Vagina (tissue), 2 donors: ENCODE measurements at places on chromosomes 3 and 15. TPM values are rescaled to one million over a fixed set of nuclear protein-coding genes. Genes with fewer than 3 reads are reported as not detected.

Gene CCDC54
- not detected for total RNA-seq

- DNase-seq, result no peak
Observed at GRCh38 chr15:42078903-42079302, 15.5 kb downstream of the PLA2G4D start.

Gene C3orf20
- 0.49 TPM for total RNA-seq

DNA sequence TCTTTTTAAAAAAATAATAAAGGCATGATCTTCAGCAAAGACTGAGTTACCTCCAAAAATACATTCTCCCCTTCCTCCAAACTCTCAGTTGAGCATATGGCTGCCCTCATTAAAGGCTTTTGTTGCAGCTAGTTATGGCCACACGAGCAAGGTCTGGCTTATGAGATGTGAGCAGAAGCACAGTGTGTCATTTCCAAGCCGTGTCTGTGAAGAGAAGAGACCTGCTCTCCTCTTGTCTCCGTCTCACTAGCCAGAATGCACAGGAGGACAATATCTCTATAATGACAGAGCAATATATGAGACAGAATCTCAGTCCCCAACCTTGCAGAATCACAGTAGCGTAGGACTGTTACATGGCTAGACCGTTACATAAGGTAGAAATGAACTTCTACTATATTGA, 152.3 kb downstream of the MAGI1 start:
- no peak for DNase-seq

GRCh38 chr3:187963677-187964385, 190.1 kb upstream of the LPP start:
- no peak for DNase-seq

Gene ADIPOQ
- total RNA-seq, result 36.6 TPM

DNA sequence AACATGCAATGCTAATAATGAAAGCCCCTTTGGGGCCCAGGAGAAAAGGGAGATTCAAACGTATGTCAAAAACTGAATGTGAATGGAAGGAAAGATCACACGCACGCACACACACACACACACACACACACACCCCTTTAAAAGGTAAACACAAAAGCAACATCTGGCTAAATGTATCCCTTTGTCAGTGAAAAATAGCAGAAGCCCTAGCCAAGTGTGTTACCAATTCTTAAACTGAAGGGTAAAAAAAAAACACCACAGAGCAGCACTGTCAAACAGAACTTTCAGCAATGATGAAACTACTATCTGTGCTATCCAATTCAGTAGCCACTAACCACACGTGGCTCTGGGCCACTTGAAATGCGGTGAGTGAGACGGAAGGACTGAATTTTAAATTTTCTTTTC, 4.9 kb downstream of the RFTN1 start:
- DNase-seq, result no peak

GRCh38 chr3:50135964-50136363, 19.2 kb upstream of the SEMA3F start:
- DNase-seq, result no peak

Gene MFN1
- total RNA-seq, result 33.1 TPM

GRCh38 chr3:127157171-127157828, 35.6 kb upstream of the PRR23E start:
- DNase-seq, result no peak

DNA sequence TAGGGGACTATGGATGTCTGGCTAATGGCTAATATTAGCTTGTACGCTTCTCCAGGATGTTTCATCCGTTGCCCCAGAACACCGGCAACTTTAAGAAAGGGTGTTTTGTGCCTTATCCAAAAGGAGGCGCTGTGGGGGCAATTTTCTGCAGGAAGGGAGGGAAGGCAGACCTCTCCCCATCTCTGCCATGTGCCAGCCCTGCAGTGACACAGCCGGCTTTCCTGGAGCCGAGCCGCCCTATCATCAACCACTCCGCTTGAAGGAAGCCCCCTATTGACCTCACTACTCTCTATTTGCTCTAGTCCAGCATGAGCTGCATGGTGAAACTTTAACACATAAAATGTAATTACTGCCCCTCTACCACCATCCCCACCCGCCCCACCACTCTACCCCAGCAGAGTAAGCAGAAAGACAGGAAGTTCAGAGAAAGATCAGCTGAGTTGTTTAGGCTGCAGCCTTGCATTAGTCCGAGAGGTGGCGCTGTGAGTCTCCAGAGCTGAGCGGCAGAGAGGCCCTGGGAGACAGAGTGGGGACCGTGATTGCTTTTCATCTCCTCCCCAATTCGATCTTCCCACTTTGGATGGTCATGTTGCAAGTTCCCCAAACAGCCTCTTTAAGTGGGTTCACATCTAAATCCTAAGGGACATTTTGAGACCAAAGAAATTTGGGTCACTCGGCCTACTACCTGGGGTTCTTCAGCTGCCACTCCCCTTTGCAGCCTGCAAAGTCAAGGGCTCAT, 24.5 kb upstream of the RAD18 start:
- no peak for DNase-seq

GRCh38 chr3:148999806-149000205, 8.5 kb downstream of the GYG1 start:
- no peak for DNase-seq

Gene CRABP1
- total RNA-seq, result not detected

GRCh38 chr3:177603148-177603603, 405.9 kb upstream of the TBL1XR1 start:
- DNase-seq, result no peak

Gene IL17RB
- total RNA-seq, result not detected

DNA sequence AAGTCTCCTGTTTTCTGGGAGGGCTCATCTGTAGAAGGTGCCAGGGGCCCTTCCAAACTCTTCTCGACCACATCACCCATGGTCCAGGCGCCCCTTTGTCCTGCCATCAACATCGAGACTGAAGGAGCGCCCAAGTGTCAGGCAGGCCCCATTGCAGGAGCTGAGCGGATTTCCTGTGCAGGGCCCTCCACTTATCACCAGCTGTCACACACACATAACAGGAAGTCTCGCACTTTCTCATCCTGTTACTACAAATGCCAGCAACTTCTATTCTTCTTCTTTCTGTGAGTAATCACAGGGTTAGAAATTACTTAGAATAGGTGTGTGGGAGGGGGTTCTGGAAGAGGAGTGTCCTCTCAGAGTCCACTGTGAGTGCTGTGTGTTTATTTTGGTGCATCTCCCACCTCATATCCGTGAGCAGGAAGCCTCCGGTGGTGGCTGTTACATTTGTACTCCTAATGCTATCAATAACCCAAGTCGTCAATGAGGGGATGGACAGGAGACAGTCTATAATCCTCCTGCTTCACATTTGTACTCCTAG, at the start of gene KLHL6:
KLHL6 (minus strand) TSS at position 166 of the 541 bp plus-strand sequence; CDS start at position 113, 53 bp downstream.
- no peak for DNase-seq

- no peak for DNase-seq
Observed at GRCh38 chr3:136750897-136751315, 1.3 kb downstream of the STAG1 start.

- no peak for DNase-seq
Observed at GRCh38 chr3:15659254-15659975, 57.9 kb downstream of the BTD start.

- DNase-seq, result peak; percentile 90
Observed at GRCh38 chr15:41621200-41622193, 38.7 kb upstream of the MGA start.

DNA sequence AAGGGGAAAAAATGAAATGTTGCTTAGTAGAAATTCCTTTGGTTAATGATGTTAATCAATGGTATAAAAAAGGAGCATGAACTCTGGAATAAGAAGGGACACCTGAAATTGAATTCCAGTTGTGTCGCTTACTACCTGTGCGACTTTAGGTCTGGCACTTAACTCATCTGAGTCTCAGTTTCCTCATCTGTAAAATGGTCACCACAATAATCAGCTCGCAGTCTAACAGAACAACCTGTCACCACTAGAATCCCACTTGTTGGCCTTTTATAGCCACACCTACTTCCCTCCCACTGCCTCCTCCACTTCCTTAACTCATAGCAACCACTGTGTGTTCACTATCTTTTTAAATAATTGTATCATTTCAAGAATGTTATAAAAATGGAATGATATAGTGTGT, 2.5 kb downstream of the PLAAT1 start:
- no peak for DNase-seq

DNA sequence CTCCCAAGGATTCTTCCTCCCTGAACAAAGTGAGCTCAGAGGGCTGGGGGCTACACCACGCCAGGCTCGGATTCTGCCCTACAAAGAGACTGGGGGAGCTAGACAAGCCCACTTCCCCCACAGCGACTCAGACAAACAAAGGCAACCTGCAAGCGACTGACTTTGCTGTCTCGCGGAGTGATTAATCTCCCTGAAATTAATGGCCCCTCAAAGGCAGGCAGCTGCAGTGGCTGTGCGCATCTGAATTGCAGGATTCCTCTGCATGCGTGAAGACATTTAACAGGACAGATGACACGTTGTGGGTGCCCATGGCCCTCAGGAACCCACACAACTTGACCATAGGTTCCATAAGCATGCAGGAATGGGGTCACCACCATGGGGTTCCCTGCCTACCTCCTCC, 18.4 kb downstream of the CTXND1 start:
- no peak for DNase-seq

DNA sequence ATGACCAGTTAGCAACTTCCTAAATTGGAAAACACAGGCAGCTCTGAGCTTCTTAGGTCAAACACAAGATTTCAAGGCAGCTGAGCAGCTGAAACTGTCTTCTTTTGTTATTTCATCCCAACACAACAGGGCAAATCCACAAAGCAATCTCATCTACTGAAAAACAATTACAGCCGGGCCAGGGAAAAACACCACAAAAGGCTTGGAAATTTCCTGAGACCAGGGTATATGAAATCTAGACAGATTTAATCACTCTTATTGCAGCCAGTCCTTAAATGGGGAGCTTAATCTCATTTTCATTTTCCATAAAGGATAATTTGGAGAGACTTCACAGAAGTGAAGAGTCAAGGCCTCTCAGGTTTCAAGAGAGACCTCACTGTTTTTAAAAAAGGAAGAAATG, 181.8 kb downstream of the SSR3 start:
- DNase-seq, result no peak

DNA sequence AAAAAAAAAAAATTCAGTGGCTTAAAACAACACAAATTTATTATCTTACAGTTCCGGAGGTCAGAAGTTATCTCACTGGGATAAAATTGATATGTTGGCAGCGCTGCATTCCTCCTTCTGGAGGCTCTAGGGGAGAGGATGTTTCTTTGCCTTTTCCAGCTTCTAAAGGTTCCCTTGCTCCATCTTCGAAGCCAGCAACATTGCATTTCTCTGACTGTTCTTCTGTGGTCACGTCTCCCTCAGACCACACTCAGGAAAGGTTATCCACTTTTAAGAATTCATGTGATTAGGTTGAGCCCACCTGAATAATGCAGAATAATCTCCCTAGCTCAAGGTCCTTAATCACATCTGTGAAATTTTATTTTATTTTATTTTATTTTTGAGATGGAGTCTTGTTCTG, 23.4 kb upstream of the ACAP2 start:
- no peak for DNase-seq

Gene RLBP1
- not detected for total RNA-seq

DNA sequence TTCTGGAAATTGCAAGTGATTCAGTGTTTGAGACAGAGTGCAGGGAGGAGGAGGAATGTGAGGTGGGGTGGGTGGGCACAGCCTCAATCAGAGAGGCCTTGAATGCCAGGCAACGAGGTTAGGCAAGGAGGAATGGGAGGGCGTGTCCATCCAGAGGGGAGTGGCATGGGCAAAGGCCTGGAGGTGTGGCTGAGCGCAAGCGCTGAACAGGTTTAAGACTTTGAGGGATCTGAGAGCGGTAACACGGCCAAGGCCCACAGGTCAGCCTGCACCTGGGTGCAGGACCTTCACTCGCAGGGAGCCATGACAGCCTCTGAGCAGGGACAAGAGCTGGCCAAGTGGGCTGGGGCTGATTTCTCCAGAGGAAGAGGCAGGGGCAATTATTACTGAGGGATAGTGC, 125.9 kb downstream of the TPRA1 start:
- no peak for DNase-seq

- no peak for DNase-seq
Observed at GRCh38 chr3:177199206-177199760, 2.0 kb upstream of the TBL1XR1 start.

GRCh38 chr15:72203507-72203837, 5.9 kb upstream of the GRAMD2A start:
- no peak for DNase-seq

GRCh38 chr15:65212097-65212496, 824 bp upstream of the CILP start:
- DNase-seq, result no peak
